ENCODE measurements at places on chromosomes 12 and 14. TPM values are rescaled to one million over a fixed set of nuclear protein-coding genes. Genes with fewer than 3 reads are reported as not detected.

KLRC1 gene
- total RNA-seq: not detected

ZCCHC8 gene
- 32.0 TPM for total RNA-seq

PUS7L gene
- 25.5 TPM for total RNA-seq

BRMS1L gene
- 6.9 TPM for total RNA-seq

NEUROD4 gene
- not detected for total RNA-seq

AJUBA gene
- 52.0 TPM for total RNA-seq

All from thoracic aorta endothelial cell (primary cell).